Spinal cord (tissue), 10 donors: ENCODE measurements at places on chromosomes 2 and 18. TPM values are rescaled to one million over a fixed set of nuclear protein-coding genes. Genes with fewer than 3 reads are reported as not detected.

- H3K4me3 ChIP-seq, result no peak overlapping the region
- H3K4me1 ChIP-seq, result no peaks in the 10 kb centered on the region
- no peak for DNase-seq
- H3K27ac ChIP-seq, result no peak overlapping the region
- H3K36me3 ChIP-seq, result no peaks in the 10 kb centered on the region
- no peaks in the 10 kb centered on the region for H3K27me3 ChIP-seq
Observed at GRCh38 chr2:170436077-170436943, 258.4 kb downstream of the MYO3B start.

DNA sequence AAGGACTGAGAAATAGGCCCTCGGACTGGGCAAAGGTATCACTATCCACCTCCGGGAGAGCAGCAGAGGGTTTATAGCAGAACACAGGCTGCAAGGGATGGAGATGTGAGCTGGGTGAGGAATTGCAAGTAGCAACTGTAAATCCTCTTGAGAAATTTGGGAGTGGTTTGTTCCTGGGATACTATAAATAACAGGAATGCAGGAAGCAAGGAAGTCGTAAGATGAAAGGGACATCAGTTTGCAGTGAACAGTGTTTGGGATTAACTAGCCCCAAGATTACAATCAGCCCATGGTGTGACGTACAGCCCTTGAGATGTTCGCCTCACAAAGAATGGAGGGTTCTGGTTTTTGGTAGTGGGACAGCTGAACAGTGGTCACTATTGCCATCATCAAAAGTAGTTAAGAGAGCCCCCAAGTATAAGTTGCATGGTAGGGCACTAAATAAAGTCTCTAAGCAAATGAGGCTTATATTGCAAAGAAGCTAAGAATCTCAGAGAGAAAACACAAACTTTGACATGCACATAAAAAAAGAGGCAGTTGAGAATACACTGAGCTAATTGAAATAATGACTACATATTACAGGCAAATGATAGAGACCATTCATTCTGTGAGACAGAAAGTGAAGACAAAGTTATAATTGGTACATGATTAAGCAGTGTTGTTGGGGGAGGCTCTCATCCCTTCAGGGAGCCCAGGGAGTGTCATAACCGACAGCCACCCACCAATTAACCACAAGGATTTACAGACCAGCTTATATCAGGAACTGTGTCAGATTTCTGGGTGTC lies 362.5 kb upstream of the ACVR2A start:
- no peak overlapping the region for H3K27ac ChIP-seq
- DNase-seq, result no peak
- H3K4me3 ChIP-seq, result no peak overlapping the region

Gene TUBA3E
- not detected for total RNA-seq

Gene CD302
- 21.9 TPM for total RNA-seq

Gene ANKRD36C
- total RNA-seq, result 144 TPM

Gene TMEM247
- total RNA-seq, result not detected
